Stimulated activated CD4-positive, alpha-beta T cell treated with anti-CD3 and anti-CD28 coated beads, Interleukin-2, amount 100 ng/mL, for 24 hours (primary cell): ENCODE measurements at places on chromosomes 13 and 19.

- DNase-seq: peak; percentile 28
Observed at GRCh38 chr19:41427647-41428480, 690 bp upstream of the B3GNT8 start.

DNA sequence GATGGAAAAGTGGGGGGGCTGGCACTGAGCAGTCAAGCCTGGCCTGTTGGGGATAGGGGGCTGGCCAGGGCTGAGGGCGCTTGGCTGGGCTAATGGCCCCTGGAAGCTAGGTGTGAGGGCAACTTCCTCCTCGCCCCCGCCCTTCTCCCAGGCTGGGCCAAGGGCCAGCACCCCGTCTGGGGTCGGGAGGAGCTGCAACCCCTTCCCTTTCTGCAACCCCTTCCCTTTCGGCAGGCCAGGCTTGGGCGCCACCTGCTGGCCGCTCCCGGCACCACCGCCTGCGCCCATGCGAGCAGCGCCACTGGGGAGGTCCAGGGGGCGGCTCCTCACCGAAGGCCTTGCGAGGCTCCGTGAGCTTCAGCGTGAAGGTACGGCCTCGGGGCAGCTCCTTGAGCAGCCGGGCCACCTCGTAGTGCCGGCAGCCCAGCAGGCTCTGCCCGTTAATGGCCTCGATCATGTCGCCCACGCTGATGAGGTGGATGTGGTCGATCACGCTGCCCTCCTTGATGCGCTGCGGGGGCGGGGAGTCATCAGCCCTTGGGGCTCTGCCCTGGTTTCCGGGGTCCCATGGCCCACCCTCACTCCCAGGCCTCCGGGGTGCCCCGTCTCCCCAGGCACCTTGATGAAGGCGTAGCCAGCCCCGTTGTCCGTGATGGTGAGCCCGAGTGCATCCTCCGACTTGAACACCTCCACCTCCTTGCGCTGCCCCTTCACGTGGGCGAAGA lies 5.0 kb upstream of the PTGER1 start:
- DNase-seq: peak; percentile 78

DNA sequence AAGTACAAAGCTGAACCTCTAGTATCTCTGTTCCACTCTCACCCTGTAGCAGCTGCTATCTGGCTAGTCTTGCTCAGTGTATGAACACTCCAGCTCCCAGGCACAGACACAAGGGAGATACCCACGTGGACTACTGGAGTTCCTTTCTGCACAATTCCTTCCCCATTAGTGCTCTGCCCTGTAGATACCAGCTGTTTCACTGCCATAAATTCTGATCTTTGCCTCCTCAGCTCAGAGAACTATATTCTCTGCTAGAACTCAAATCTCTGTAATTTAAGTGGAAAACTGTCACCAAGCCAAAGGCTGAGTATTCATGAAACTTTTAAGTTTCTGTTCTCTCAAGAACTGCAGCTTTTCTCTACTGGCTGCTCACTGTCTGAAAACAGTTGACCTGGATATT lies 273.7 kb downstream of the DIAPH3 start:
- DNase-seq: no peak

- no peak for DNase-seq
Observed at GRCh38 chr13:76798037-76798436, 88.2 kb downstream of the KCTD12 start.

GRCh38 chr19:31329819-31330218 lies 19.4 kb downstream of the TSHZ3 start:
- no peak for DNase-seq

DNA sequence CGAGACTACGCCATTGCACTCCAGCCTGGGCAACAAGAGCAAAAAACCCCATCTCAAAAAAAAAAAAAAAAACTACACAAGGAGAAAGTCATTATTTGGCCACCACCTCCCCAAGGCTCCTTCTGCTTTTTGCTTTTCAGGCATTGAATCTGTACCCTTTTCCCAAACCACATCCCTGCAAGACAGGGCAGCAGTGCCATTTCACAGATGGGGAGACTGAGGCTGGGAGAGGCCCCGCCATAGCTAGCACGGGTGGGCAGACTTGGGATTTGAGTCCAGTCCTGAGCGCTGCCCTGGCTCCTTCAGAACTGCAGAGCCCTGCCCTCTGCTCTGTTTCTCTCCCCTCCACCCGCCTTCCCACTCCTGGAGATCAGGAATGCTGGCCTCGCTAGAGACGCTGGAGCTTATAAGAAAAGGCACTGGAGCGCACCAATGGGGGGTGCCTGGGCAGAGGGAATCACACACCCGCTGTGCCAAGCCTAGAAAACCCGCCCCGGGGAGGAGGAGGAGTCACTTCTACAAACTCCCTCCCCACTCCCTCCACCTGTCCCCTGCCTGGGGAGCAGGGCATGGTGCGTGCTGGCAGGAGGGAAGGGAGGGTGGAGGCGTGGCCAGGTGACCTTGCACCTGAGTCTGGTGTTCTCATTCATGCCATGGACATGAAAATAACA lies 17.6 kb downstream of the TJP3 start:
- no peak for DNase-seq

DNA sequence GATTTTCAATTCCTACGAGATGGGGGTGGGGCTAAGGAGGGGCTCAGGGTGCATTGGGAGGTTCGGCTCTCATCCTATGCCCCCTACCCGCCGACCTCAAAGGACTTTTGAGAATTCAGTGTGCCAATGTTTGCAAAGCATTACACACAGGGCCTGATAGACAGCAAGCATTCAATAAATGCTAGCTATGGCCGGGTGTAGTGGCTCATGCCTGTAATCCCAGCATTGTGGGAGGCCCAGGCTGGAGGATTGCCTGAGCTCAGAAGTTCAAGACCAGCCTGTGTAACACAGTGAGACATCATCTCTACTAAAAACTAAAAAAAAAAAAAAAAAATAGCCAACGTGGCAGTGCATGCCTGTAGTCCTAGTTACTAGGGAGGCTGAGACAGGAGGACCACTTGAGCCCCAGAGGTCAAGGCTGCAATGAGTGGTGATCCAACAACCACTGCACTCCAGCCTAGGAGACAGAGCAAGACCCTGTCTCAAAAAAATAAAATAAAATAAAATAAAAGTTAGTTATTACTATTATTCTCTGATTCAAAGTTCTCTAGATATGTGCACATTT lies 1.9 kb upstream of the CBLC start:
- DNase-seq: no peak

DNA sequence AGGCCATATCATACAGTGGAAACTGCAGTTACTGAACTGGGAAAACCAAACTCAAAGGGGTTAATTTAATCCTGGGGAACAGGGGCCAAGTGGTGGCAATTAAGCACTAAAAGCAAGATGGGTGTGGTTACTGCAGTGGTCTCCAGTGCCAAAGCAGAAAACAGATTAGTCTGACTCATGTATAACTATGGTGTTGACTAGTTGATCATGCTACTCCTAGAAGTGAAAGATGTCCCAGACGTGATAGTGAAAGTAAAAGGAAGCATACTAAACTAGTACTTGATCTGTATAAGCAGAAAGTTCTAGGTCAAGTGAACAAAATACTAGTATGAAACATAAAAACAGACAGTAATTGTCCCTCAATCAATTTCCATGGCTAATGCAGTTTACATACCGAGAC lies 360.0 kb upstream of the SLITRK5 start:
- no peak for DNase-seq
